ENCODE measurements at places on chromosomes 1 and 21. TPM values are rescaled to one million over a fixed set of nuclear protein-coding genes. Genes with fewer than 3 reads are reported as not detected.

The SPRR5 gene
- not detected for total RNA-seq

The NBPF6 gene
- not detected for total RNA-seq

The SLC35F3 gene
- total RNA-seq, result not detected

The OR2L3 gene
- total RNA-seq, result not detected

The RAB25 gene
- 0.13 TPM for total RNA-seq

The TNFRSF9 gene
- total RNA-seq, result 0.65 TPM

The CELA3A gene
- not detected for total RNA-seq

The S100A7 gene
- total RNA-seq, result not detected

The KCNJ6 gene
- 0.78 TPM for total RNA-seq

The RGS13 gene
- not detected for total RNA-seq

The KLHDC7A gene
- not detected for total RNA-seq

The AGO3 gene
- 21.2 TPM for total RNA-seq

All from articular chondrocyte of knee joint (primary cell).